HuH-7.5 (cell line): ENCODE measurements at places on chromosomes 3 and 15.

GRCh38 chr3:192246847-192247559 lies 480.3 kb downstream of the FGF12 start:
- DNase-seq: no peak

DNA sequence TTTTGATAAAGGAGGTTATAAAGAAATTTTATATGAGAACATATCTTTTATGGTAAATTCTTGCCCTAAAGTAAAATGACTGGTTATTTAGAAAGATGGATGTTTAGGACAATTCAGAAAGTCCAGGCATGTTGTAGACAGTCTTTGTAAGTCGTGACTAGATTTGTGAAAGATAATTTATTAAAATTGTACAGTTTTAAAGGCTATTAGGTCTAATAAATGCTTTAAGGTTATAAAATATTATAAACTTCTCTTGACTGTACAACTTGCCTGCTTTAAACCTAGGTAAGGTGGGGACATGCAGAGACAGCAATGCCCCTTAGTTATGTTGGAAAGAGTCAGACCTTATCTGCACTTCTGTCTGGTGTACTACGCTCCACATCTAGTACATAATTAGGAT lies 933.5 kb downstream of the SI start:
- DNase-seq: no peak

DNA sequence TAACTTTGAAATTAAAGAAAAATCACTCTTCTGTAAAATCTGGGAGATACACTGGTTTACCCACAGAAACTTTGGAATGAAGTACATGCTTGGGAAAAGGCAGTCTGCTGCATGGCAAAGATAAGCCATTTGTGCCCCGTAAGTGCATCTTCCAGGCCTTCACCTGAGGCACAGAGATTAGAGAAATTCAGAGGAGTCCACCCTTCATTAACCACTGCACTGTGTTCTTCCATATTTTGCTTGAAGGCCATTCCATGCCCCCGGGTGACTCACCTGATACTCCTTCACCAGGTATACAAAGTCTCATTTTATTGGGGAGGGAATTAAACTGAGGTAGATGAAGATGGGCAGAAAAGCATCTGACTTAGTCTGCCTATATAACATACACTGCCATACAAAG lies 53.0 kb downstream of the CMSS1 start:
- no peak for DNase-seq

GRCh38 chr3:147756476-147756875 lies 347.3 kb downstream of the ZIC1 start:
- no peak for DNase-seq

GRCh38 chr3:127590282-127590592 lies 296 bp downstream of the TPRA1 start:
- no peak for DNase-seq

DNA sequence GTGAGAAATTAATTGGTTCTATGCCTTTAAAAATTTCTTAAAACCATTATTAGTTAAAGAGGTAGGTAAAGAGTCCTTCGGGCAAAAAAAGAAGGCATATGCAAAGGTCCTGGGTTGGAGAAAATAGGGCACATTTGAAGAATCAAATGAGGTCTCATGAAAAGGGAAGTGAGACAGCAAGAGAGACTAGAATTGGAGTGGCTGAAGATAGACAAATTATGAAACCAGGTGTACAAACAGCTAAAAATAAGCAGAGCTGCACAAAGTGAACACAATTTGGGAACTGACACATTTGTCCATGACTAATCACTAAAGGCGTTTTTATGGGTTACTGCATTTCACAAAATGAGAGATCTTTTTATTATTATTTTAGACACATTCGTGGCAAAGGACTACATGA lies 581.2 kb downstream of the PYDC2 start:
- DNase-seq: no peak

- no peak for DNase-seq
Measured at GRCh38 chr3:40129981-40130380, 179.5 kb upstream of the EIF1B start.

GRCh38 chr3:189737071-189737470 lies 105.9 kb downstream of the TP63 start:
- no peak for DNase-seq

- no peak for DNase-seq
Measured at GRCh38 chr3:188749830-188750229, 421.9 kb upstream of the TPRG1 start.
